Activated T-cell treated with anti-CD3 and anti-CD28 coated beads, Interleukin-2, amount 50 U/mL, for 72 hours (primary cell): ENCODE measurements at places on chromosomes 12 and 14. TPM values are rescaled to one million over a fixed set of nuclear protein-coding genes. Genes with fewer than 3 reads are reported as not detected.

The LALBA gene
- total RNA-seq: not detected

GRCh38 chr12:114403011-114403689 is 2.8 kb downstream of the TBX5 start:
- H3K27ac ChIP-seq: peak overlapping the region; percentile 71
- no peak overlapping the region for H3K4me3 ChIP-seq
- H3K4me1 ChIP-seq: peaks cover 3% of the 10 kb centered on the region
- peaks cover 97% of the 10 kb centered on the region for H3K27me3 ChIP-seq
- DNase-seq: no peak

The MORN3 gene
- total RNA-seq: 3.2 TPM

- no peak for DNase-seq
- peaks cover 32% of the 10 kb centered on the region for H3K27me3 ChIP-seq
- no peaks in the 10 kb centered on the region for H3K4me1 ChIP-seq
Measured at GRCh38 chr14:93379831-93380230, 32.8 kb downstream of the COX8C start.

GRCh38 chr14:52080808-52081755 is 12.2 kb upstream of the NID2 start:
- no peak overlapping the region for H3K27ac ChIP-seq
- H3K36me3 ChIP-seq: peaks cover 3% of the 10 kb centered on the region
- peaks cover 15% of the 10 kb centered on the region for H3K27me3 ChIP-seq
- H3K4me1 ChIP-seq: no peaks in the 10 kb centered on the region

The KRT82 gene
- not detected for total RNA-seq

The SH2B3 gene
- total RNA-seq: 33.3 TPM

GRCh38 chr12:33427071-33427470 is 12.5 kb downstream of the SYT10 start:
- H3K27ac ChIP-seq: no peak overlapping the region
- H3K4me3 ChIP-seq: no peak overlapping the region

GRCh38 chr14:67411820-67412421 is at the start of gene PLEK2:
Gene PLEK2, minus strand, starts transcription at chr14:67412165. Its CDS starts 106 bp downstream, at chr14:67412059.
- H3K4me3 ChIP-seq: peak within 1 kb of the TSS; percentile 79
- no peaks in the 10 kb centered on the region for H3K36me3 ChIP-seq
- no peak within 1 kb of the TSS for H3K27ac ChIP-seq
- peaks cover 14% of the 10 kb centered on the region for H3K4me1 ChIP-seq
- H3K27me3 ChIP-seq: peaks cover 7% of the 10 kb centered on the region
- DNase-seq: peak; percentile 63

GRCh38 chr12:65517656-65518210 is 239.2 kb downstream of the MSRB3 start:
- H3K27me3 ChIP-seq: peaks cover 7% of the 10 kb centered on the region
- DNase-seq: no peak
- H3K4me3 ChIP-seq: no peak overlapping the region
- H3K27ac ChIP-seq: no peak overlapping the region

GRCh38 chr14:51424561-51425251 is 184.7 kb downstream of the TMX1 start:
- peaks cover 8% of the 10 kb centered on the region for H3K27me3 ChIP-seq
- H3K27ac ChIP-seq: no peak overlapping the region
- no peak overlapping the region for H3K4me3 ChIP-seq
- H3K4me1 ChIP-seq: peaks cover 6% of the 10 kb centered on the region

GRCh38 chr14:73870525-73871235 is 16.0 kb upstream of the ZNF410 start:
- no peaks in the 10 kb centered on the region for H3K4me1 ChIP-seq
- no peak overlapping the region for H3K4me3 ChIP-seq
- H3K27ac ChIP-seq: no peak overlapping the region
- no peaks in the 10 kb centered on the region for H3K36me3 ChIP-seq

GRCh38 chr14:78902010-78902623 is 731.9 kb downstream of the NRXN3 start:
- peaks cover 5% of the 10 kb centered on the region for H3K27me3 ChIP-seq
- H3K4me1 ChIP-seq: no peaks in the 10 kb centered on the region
- no peak overlapping the region for H3K27ac ChIP-seq
- no peaks in the 10 kb centered on the region for H3K36me3 ChIP-seq

DNA sequence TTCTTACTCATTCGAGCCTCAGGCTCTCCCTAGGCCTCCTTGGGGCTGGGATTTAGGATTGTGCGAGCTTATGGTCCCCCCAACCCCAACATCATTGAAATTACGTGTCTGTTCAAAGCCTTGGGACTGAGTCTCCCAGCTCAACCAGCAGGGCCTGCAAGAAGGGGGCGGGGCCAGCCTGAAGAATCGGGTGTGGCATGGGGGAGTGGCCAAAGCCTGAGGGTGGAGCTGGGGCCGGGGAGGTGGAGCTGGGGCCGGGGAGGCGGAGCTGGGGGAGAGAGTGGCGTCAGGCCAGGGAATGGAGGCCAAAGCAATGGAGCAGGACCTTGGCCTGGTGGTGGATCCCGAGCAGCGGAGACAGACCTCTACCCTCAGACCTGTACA is 24.3 kb upstream of the HSPB8 start:
- H3K4me1 ChIP-seq: no peaks in the 10 kb centered on the region
- no peaks in the 10 kb centered on the region for H3K27me3 ChIP-seq
- no peak for DNase-seq
- H3K36me3 ChIP-seq: peaks cover 2% of the 10 kb centered on the region

GRCh38 chr14:59419303-59419702 is 45.9 kb downstream of the GPR135 start:
- H3K4me3 ChIP-seq: no peak overlapping the region
- no peaks in the 10 kb centered on the region for H3K4me1 ChIP-seq
- DNase-seq: no peak
- no peaks in the 10 kb centered on the region for H3K27me3 ChIP-seq
- no peak overlapping the region for H3K27ac ChIP-seq

The HCAR2 gene
- not detected for total RNA-seq

DNA sequence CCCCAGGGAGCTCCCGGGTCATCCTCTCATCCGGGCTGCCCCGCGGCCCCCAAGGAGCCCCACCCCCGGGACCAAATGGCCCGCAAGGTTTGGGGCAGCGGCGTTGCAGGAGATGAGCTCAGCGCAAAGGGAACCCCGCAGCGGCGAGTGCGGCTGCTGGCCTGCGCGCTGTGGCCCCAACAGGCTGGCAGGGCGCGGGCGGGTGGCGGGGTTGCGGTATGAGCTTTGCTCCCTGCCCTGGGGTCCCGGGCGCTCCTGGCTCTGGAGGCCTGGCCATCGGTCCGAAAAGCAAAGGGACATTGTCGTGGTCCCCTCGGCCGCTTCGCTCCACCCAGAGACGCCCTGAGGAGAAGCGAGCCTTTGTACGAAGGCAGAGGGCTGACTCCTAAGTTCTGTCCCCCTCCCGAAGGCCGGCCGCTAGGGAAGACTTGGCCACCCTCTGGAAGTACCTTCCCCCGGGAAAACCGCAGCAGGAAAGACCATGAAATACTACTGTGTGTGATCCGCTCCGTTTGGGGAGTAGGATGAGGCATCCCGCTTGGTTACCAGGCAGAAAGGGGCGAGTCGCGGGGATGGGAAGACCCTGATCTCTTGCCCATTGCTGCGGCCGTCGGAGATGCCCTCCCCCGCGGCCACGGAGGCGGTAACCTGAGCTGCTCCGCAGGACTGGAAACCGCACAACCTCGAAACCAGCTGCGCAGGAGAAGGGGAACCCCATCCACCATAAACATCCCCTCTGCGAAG is 620 bp upstream of the NID2 start:
- peak; percentile 44 for DNase-seq
- no peak overlapping the region for H3K27ac ChIP-seq
- H3K27me3 ChIP-seq: peaks cover 44% of the 10 kb centered on the region
- H3K4me3 ChIP-seq: peak overlapping the region; percentile 82
- no peaks in the 10 kb centered on the region for H3K36me3 ChIP-seq

The ITGA7 gene
- 8.9 TPM for total RNA-seq

DNA sequence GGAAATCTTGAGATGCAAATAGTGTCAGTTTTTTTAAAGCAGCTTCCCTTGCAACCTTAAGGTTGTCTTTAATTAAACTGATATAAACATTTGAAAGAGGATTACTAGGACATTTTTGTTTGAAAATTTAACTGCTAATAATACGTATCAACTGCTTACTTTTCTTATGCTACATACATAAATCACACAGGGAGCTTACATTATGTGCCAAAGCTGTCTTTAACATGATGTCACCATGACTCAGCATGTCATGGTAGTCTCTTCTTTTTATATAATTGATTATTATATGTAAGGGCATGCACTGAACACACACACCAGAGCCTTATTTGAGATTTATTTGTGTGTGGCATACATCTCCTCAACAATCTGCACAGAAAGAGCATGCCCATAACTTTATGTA is 63.0 kb upstream of the PTHLH start:
- H3K27ac ChIP-seq: no peak overlapping the region
- DNase-seq: no peak
- no peak overlapping the region for H3K4me3 ChIP-seq
- H3K4me1 ChIP-seq: no peaks in the 10 kb centered on the region
- H3K27me3 ChIP-seq: peaks cover 14% of the 10 kb centered on the region

DNA sequence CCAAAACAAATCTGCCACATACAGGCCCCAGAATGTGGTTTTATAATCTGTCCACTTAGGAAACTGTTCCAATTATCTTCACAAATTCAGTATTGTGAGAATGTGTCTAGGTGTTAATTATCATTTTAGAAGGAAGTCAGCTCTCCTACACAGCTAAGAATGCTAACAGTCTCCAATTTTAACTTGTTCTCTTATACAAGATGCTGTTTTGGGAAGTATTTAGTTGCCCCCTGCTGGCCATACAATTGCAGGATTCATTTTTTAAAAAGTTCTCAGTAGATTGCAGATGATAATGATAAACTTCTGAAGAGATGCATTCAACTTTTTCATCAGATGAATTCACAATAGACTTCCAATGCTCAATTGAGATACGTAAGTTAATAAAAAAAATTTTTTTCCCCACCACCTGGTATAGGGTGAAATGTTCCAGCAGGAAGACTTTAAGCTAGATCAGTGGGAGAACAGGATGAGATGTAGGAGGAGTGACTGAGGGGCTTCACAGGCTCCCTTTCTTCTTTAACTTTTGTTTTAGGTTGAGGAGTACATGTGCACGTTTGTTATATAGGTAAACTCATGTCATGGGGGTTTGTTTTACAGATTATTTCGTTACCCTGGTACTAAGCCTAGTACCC is 27.3 kb upstream of the OSBPL8 start:
- H3K4me3 ChIP-seq: no peak overlapping the region
- peaks cover 7% of the 10 kb centered on the region for H3K27me3 ChIP-seq
- peak; percentile 24 for DNase-seq
- H3K4me1 ChIP-seq: no peaks in the 10 kb centered on the region
- no peak overlapping the region for H3K27ac ChIP-seq

The CPNE6 gene
- total RNA-seq: 0.14 TPM

- no peak overlapping the region for H3K27ac ChIP-seq
- H3K36me3 ChIP-seq: no peaks in the 10 kb centered on the region
- H3K27me3 ChIP-seq: no peaks in the 10 kb centered on the region
- DNase-seq: no peak
- no peaks in the 10 kb centered on the region for H3K4me1 ChIP-seq
Measured at GRCh38 chr14:56650048-56650447, 70.5 kb downstream of the TMEM260 start.

The KMT2D gene
- total RNA-seq: 84.2 TPM

DNA sequence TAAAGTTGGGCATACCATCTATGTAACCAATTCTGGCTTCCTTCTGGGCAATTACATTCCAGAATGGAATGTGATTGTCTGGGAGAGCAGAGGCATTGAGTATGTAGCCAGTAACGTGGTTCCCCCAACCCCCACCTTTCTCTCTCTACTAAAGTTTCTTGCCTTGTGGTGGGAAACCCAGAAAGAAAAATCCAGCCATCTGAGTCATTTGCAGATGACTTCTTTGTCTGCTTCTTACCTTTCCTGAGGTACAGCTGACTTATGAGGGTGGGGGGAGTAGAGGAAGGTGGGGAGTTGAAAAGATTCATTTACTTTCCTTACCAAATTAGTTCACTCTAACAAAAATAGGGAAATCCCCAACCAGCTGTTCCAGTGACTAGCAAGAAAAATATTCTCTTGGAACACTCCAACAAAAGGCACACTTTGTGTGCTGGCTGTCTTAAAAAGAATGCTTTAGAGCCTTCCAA is 112.1 kb upstream of the FRMD6 start:
- no peak overlapping the region for H3K27ac ChIP-seq
- no peaks in the 10 kb centered on the region for H3K36me3 ChIP-seq
- H3K27me3 ChIP-seq: peaks cover 10% of the 10 kb centered on the region
- H3K4me3 ChIP-seq: no peak overlapping the region

DNA sequence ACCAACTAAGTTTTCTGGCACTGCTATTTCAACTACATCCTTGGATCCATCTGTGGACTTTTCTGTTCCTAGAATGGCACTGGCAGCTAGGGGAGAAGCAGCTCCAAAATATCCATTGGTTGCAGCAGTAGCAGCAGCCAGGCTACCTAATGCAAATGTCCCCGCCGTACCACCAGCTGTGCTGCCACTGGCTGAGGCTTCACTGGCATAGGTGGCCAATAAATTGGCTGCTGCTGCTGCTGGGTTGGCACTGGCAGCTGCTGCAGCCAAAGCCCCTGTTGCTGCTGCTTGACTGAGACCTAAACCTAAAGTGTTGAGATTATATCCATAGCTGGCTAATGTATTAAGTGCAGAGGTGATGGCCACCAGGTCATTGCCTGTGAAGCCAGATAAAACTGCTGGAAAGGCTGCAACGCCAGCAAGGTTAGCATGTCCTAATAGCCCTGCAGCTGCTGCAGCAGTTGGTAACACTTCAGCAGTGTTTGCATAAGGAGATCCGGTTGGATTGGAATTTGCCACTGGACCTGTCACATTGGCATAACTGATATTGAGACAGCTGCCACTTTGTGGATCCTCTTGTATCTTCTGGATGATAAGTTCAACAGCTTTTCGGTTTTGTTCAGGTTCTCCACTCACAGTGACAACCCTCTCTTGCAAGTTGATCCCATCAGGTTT is 149.5 kb downstream of the NOVA1 start:
- H3K4me1 ChIP-seq: no peaks in the 10 kb centered on the region
- no peak overlapping the region for H3K4me3 ChIP-seq
- no peak overlapping the region for H3K27ac ChIP-seq
- no peak for DNase-seq

DNA sequence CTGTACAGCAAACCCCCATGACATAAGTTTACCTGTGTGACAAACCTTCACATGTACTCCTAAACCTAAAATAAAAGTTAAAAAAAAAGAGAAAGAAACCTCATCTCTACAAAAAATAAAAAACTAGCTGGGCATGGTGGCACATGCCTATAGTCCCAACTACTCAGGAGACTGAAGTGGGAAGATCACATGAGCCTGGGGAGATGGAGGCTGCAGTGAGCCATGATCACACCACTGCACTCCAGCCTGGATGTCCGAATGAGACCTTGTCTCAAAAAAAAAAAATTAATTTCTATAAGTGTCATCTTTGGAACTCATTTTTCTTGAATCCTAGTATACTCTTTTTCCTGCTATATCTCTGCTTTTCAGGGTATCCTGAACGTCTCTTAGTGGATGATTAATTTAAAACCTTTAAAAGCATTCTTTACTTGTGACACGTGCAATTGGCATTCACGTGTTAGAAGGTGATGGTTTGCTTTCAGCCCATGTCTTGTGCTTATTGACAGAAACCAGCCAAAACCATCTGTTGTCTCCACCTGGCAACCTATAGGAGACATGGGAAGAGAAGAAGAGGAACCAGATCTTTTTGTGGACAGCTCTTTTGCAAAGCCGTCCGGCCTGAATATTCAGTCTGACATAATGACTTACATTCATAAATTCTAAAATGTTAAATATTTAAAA is 30.6 kb upstream of the PPFIBP1 start:
- peaks cover 12% of the 10 kb centered on the region for H3K4me1 ChIP-seq
- DNase-seq: no peak
- H3K27me3 ChIP-seq: peaks cover 72% of the 10 kb centered on the region
- H3K4me3 ChIP-seq: no peak overlapping the region
- H3K36me3 ChIP-seq: no peaks in the 10 kb centered on the region

GRCh38 chr14:75563931-75564330 is 14.5 kb upstream of the FLVCR2 start:
- DNase-seq: no peak
- H3K4me3 ChIP-seq: no peak overlapping the region
- peaks cover 99% of the 10 kb centered on the region for H3K4me1 ChIP-seq
- no peak overlapping the region for H3K27ac ChIP-seq
